ENCODE measurements at places on chromosomes 13 and 19.

- no peak for DNase-seq
Measured at GRCh38 chr19:28224441-28224840, 988.5 kb downstream of the UQCRFS1 start.

DNA sequence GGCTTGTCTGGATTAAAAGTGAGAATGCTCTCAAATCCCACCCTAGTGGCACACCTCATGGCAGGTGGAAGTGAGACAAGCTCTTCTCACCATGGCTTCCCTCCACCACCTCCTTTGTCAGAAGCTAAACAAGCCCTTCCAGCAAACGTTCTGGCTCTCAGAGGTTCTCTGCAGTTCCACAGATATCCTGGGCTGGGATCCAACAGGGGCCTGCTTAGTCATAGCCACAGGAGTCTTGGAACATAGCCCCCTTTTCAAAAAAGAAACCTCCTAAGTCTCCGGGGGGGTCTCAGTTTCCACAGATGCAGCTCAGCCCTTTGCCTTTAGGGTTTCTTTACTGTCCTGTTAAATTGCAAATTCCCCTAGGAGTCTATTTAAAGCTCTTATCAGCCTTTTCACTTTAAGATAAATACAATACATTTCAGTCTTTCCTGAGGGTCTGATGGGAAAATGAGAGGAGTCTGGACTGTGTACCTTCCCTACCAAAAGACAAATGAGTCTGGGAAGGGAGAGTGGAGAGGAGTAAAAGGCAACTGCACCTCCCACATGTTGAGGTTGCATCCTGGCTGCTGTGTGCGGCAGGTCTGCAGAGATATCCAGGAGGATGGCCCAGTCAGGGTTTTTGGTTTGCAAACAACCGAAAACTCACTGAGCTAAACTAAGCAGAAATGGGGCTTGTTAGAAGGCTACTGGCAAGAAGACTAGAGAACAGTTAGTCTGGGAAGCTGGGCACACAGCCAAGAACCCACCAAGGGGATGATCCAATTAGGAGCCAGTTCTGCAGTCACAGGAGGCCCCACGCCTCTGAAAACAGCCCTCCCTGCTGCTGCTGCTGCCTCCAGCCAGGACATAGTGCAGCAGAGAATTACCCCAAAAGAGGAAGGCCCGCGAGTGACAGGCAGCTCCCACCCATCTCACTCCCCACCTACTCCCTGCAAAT is 41.4 kb upstream of the SERP2 start:
- DNase-seq: peak; percentile 94

GRCh38 chr13:30618186-30618929 is 638 bp downstream of the USPL1 start:
- no peak for DNase-seq

DNA sequence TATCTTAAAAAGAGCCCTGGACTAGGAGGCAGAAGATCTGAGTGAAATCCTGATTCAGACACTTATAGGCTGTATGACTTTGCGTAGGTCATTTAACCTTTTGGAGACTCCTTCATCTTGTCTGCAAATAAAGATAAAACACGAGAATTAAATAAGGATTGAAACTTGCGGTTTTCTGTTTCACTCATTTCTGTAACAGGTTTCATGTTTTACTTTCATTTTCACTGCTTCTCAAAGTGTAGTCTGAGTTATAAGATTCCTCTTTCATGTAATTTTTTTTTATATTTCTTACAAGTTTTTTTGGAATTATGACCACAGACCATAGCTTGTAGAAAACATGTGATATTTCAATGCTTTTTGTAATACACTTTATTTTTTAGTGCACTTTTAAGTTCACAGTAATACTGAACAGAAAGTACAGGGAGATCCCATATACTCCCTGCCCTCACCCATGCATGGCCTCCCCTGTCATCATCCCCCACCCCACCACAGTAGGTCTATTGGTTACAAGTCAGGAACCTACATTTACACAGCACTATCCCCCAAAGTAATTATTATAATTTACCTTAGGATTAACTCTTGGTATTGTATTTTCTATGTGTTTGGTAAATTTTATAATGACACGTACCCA is 174.6 kb downstream of the ITGBL1 start:
- no peak for DNase-seq

DNA sequence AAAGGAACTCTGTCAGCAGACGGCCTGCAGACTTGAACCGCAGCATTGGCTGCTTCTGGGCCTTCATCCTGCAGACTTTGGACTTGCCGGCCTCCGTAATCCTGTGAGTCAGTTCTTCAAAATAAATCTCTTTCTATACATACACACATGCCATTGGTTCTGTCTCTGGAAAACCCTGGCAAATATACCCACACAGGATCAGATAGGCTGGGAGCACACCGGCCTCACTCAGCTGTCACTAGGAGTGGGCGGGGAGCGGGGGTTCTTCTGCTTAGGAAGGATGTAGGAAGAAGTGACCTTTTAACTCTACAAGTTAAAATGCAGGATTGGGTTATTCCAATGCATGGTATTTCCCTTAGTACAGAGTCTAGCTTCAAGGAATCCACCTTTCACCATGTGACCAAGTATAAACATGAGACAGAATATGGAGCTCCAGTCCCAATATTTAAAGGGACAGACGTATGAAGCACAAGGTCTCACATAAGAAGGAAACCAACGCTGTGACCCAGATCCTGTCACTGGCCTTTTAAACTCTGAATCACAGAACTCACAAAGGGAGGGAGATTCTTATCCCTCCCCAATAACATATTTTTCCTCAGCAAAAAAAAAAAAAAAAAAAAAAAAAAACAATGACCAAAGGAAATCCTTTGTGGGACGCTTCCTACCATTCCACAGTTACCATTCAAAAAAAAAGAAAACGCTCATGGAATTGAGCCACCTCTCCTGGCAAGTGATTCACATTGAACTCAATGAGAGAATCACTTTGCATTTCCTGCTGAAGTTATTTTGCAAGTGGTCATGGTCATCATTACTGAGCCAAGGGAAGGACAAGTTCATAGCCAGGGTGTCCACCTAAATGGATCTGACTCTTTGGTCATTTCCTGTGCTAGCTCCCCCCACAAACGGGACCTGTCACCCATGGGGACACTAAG is 352.9 kb downstream of the FOXO1 start:
- no peak for DNase-seq

DNA sequence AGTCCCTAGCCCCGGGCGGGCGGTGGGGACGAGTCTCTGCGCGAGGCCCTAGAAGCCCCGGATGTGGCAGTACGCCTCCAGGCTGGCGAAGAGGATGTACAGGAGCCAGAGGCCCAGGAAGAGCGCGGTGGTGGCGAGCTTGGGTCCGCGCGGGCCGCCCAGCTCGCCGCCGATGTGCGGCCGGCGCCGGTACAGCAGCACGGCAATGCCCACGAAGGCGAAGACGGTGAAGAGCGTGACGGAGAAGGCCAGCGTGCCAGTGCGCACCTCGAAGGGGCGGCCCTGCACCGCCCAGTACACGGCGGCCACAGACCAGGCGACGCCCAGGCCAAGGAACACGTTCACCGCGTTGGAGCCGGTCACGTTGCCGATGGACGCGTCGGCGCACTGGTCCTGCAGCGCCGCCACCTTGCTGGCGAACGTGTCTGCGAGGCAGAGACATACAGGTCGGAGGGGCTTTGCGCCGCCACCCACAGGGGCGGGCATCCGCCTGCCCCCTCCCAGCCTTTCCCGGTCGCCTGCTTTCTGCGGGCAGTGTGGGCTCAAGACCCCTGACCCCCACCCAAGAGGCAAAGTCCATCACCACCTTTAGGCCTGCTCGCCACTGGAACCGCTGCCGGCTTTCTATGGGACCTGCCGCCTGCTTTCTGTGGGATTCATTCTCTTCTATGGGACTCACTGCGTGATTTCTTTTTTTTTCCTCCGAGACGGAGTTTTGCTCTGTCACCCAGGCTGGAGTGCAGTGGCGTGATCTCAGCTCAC is 10.9 kb upstream of the MEIS3 start:
- no peak for DNase-seq
